Stimulated activated CD4-positive, alpha-beta T cell treated with anti-CD3 and anti-CD28 coated beads, Interleukin-4, amount 100 ng/mL, for 4 hours (primary cell): ENCODE measurements at places on chromosomes 16 and 17.
A peak's percentile ranks its signal among the peaks of the same experiment; 100 is the strongest.

GRCh38 chr17:45844695-45845375 is at the start of gene SPPL2C:
SPPL2C (plus strand) TSS chr17:45844881; CDS start chr17:45844907, 26 bp downstream.
- DNase-seq = no peak

- no peak for DNase-seq
Measured at GRCh38 chr16:18932243-18932987, 6.2 kb upstream of the SMG1 start.

GRCh38 chr16:11500700-11501346 is 85.9 kb downstream of the LITAF start:
- DNase-seq = no peak

DNA sequence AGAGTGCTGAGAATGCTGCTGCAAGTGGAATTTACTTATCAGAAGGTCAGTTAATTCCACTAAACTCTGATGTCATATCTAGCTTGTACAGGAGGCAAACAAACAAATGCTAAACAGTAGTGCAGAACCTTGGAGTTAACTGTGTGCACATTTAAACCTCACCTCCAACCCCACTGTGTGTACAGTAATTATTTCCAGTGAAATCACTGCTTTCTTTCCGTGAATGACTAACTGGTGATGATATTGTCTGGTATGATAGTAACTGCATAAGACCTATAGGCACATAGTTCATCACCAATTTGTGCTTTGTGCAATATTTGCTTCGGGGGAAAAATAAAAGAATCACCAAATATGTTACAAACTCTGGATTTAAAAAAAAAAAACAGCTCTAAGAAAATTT is 492.5 kb upstream of the HSBP1 start:
- DNase-seq = no peak

DNA sequence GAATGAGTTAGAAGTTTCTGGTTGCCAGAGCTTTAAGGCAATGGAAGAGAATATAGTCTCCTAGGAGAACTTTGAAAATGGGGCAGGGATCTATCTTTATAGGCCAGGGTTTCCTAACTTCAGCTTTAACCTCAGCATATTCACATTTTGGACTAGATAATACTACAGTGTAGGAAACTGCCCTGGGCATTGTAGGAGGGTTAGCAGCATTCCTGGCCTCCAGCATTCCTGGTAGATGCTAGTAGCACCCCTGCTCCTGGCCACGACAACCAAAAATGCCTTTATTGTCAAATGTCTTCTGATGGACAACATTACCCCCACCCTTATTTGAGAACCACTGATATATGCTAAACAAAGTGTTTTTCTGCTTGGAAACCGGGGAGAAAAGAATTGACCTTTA is 27.8 kb upstream of the MYO18A start:
- no peak for DNase-seq

- no peak for DNase-seq
Measured at GRCh38 chr16:83915081-83915480, 16.2 kb downstream of the MLYCD start.

DNA sequence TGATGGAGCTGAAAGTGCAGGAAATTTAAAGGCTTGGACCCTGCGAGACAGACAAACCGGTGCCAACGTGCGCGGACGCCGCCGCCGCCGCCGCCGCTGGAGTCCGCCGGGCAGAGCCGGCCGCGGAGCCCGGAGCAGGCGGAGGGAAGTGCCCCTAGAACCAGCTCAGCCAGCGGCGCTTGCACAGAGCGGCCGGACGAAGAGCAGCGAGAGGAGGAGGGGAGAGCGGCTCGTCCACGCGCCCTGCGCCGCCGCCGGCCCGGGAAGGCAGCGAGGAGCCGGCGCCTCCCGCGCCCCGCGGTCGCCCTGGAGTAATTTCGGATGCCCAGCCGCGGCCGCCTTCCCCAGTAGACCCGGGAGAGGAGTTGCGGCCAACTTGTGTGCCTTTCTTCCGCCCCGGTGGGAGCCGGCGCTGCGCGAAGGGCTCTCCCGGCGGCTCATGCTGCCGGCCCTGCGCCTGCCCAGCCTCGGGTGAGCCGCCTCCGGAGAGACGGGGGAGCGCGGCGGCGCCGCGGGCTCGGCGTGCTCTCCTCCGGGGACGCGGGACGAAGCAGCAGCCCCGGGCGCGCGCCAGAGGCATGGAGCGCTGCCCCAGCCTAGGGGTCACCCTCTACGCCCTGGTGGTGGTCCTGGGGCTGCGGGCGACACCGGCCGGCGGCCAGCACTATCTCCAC is at the start of gene NOG:
Gene NOG, plus strand, starts transcription at position 54 of the 674 bp plus-strand sequence. Its CDS starts 525 bp downstream, at position 579.
- DNase-seq = peak; percentile 48

- no peak for DNase-seq
Measured at GRCh38 chr16:87942680-87943079, 6.4 kb upstream of the CA5A start.

- DNase-seq = no peak
Measured at GRCh38 chr17:15441315-15441714, 26.1 kb downstream of the CDRT4 start.

GRCh38 chr16:4140652-4141051 is 24.4 kb upstream of the ADCY9 start:
- DNase-seq = no peak

- DNase-seq = peak; percentile 80
Measured at GRCh38 chr17:2054512-2055291, at the start of gene HIC1. HIC1 (plus strand) TSS chr17:2055103; CDS start chr17:2056691, 1,588 bp downstream.

- DNase-seq = no peak
Measured at GRCh38 chr16:81588326-81589081, 143.9 kb downstream of the CMIP start.

- DNase-seq = no peak
Measured at GRCh38 chr17:1073241-1073962, 76.5 kb downstream of the TIMM22 start.

- no peak for DNase-seq
Measured at GRCh38 chr17:352421-353212, at the start of gene RPH3AL. RPH3AL (minus strand) TSS chr17:352807; CDS start chr17:327543, 25,264 bp downstream.

DNA sequence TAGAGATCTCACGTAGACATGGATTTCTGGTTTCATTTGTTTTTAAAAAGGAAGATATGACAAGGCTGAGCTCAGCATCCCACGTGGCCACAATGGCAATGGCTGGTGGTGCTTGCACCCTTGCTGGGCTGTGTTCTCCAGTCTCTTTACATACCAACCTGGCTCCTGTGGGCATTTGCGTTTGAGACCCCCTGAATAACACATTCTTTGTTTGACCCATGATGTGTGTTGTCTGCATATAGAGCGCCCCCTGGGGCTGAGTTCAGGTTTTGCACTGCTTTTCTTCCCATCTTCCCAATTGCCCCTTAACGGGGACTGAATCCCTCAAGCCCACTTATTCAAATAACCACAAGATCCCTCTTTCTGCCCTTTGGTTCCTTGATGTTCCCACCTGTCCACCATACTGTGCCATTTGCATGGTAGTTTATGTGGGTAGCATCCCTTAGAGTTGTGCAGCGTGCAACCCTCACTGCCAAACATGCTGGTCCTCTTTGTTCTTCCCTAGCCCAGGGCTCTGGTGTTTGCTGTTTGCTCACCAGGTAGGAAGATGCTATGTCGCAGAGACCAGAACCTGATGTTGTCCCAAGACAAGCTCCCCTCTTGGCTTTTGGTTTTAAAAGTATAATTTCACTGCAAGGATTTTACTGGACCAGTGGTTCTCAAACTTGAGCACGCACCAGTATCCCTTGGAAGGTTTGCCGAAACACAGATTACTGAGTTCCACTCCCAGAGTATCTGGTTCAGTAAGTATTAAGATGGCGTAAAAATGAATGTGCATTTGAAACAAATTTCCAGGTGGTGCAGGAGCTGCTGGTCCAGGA is 38.5 kb upstream of the NKD1 start:
- DNase-seq = peak; percentile 34

- no peak for DNase-seq
Measured at GRCh38 chr17:74917430-74917829, 5.6 kb downstream of the USH1G start.

- peak; percentile 74 for DNase-seq
Measured at GRCh38 chr16:1378804-1379303, 27.1 kb downstream of the GNPTG start.

DNA sequence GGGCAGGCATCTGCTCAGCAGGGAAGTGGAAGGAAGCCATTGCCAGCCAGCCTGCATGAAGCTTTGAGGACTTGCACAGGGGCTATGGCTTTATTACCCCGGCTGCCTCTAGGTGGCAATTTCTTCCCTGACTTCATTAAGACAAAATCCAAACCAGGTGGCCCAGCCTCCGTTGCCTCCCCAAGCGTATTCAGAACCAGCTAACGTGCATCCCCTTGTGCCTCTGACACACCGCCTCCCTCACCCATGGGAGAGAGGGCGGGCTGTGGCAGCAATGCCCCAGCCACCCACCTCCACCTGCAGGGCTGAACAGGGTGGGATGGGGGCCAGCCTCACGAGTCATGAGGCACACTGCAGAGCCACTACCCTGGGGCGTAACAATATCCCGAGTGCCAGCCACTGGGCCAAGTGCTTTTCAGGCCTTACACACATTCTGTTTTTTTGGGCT is 6.8 kb downstream of the KIFC3 start:
- DNase-seq = peak; percentile 34

DNA sequence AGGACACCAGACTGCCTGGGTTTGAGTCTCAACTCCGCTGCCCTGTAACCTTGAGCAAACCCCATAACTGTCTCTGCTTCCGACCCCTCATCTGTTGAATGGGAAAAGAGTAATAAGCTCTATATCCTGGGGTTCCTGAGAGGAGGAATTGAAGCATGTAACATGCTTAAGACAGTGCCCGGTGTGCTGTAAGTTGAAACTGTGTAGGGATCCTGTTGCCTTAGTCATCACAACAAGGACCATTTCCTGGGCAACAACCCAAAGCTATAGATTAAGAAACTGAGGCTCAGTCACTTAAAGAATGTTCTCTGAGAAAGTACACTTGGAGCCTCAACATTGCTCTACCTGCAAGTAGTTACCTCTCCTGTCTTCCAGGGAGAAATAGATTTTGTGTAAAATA is 23.0 kb downstream of the CDH13 start:
- DNase-seq = no peak

GRCh38 chr17:43554857-43555256 is 8.7 kb upstream of the ETV4 start:
- DNase-seq = no peak

- DNase-seq = no peak
Measured at GRCh38 chr17:61245706-61246135, 153.9 kb upstream of the TBX2 start.

GRCh38 chr17:60277258-60277657 is 114.7 kb downstream of the USP32 start:
- DNase-seq = no peak

- no peak for DNase-seq
Measured at GRCh38 chr17:5830921-5831320, 239.3 kb upstream of the WSCD1 start.

- DNase-seq = no peak
Measured at GRCh38 chr16:85465328-85466303, 147.5 kb upstream of the GSE1 start.

GRCh38 chr17:27762527-27763305 is 37.6 kb downstream of the NOS2 start:
- DNase-seq = no peak

DNA sequence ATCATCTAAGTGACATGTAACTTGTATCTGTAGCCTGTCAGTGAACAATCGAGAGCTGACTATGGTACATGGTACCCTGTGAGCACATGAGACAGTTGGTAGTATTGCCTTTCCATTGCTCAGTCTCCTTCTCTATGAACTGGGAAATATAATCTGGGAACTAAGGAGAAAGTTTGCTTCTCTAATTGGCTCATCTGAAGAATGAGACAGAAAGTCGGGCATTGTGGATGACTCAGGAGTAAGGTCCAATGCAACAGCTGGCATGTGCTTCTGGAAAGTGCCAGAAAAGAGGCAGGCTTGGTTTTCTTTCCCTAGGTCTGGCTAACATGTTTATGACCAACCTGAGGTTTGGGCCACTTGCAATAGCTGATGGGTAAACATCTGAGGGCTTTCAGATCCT is 51.9 kb downstream of the ZZEF1 start:
- DNase-seq = no peak

- DNase-seq = no peak
Measured at GRCh38 chr16:84585467-84585866, 32.4 kb downstream of the COTL1 start.

DNA sequence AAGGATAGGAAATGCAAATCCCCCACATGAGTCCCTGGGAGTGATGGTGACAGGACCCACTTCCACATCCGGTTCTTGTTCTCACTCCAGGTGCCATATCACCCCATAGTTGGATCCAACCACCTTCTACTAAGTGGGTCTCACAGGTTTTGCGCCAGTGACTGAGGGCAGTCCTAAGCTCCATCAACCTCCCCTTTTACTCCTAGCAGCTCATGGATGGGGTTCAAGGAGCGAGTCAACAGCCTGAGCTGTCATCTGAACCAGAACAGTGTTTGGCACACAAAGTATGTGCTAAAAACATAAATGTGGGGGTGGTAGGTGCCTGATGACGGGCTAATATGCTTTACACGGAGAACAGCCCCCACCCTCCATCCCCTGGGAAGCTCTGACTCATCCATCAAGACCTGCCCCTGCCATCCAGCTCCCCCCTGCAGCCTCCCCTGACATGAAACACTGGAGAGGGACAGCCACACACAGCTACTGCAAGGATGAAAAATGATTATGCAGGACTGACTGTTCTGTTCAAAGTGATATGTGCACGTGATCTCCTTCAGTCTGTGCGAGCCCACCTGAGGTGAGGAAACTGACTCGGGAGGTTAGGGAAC is 143.2 kb upstream of the CDH5 start:
- DNase-seq = no peak

GRCh38 chr17:58538811-58539409 is 24.5 kb upstream of the MTMR4 start:
- DNase-seq = no peak

GRCh38 chr16:74568961-74569631 is 37.8 kb downstream of the GLG1 start:
- DNase-seq = no peak

- DNase-seq = no peak
Measured at GRCh38 chr17:12734926-12735325, 54.4 kb upstream of the ARHGAP44 start.

GRCh38 chr17:34665150-34665806 is 85.9 kb downstream of the TMEM132E start:
- DNase-seq = no peak

DNA sequence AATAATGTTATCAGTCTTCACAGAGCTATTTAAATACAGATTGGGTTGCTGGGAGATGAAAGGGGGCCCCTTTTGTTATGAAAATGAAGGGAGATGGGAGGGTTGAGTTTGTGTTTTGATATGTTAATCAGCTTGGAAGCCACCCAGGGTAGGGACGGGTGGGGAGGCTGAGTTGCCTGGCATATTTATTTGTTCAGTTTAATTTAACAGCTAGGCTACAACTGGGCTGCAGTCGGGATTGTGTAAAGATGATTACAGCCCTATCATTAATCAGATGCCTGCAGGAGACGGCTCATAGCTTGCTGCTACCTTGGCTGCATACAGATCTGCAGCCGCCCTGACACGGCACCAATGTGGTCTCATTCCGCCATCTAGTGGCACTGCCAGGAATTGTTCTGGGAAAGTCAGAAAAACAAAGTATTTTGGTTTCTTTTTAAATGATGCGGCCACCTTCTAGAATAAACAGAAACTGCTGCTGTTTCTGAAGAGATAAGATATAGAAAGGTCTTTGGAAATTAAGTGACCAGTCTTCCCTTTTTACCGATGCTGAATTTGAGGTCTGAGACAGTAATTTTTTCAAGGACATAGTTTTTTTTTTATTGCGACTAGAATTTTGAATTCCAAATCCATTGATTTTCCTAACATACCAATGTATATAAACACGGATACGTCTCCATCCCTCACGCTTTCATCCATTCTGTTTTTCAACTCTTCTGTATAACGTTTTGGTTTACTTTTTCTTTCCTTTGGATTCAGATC is 458.0 kb upstream of the ASIC2 start:
- DNase-seq = peak; percentile 60
